ENCODE measurements at places on chromosomes 11 and 22. TPM values are rescaled to one million over a fixed set of nuclear protein-coding genes. Genes with fewer than 3 reads are reported as not detected.

- H3K4me1 ChIP-seq: no peaks in the 10 kb centered on the region
- H3K27me3 ChIP-seq: no peaks in the 10 kb centered on the region
- peaks cover 19% of the 10 kb centered on the region for H3K36me3 ChIP-seq
- no peak overlapping the region for H3K4me3 ChIP-seq
Observed at GRCh38 chr11:75982309-75982708, 167.3 kb downstream of the UVRAG start.

DNA sequence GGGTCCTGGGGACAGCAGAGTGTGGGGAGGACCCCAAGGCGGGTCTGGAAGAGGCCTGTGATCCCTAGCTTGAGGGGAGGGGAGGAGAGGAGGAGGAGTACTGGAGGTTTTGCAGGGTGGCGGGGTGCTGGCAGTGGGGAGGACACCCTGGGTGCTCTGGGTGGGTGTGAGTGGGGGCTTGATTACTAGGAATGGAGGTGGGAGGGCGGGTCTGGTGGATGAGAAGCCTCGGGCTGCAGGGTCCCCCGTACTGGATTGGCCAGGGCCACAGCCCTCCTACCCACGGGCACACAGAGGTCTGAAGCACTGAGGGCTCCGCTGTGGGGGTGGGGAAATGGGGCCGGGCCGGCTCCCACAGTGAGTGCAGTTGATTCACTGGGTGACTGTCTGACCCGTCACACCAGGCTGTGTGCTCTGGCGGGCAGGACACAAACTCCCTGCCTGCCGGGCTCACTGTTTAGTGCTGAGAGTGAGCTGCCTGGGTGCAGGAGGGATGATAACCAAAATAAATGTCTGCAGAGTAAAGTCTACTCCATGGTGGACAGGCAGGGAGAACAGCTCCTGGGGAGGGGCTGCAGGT lies 114.2 kb downstream of the CACNA1I start:
- H3K27me3 ChIP-seq: no peaks in the 10 kb centered on the region
- H3K27ac ChIP-seq: no peak overlapping the region
- H3K4me3 ChIP-seq: no peak overlapping the region
- no peaks in the 10 kb centered on the region for H3K36me3 ChIP-seq
- H3K4me1 ChIP-seq: peaks cover 5% of the 10 kb centered on the region
- no peak for DNase-seq

- H3K27me3 ChIP-seq: no peaks in the 10 kb centered on the region
- H3K4me3 ChIP-seq: no peak overlapping the region
- no peak overlapping the region for H3K27ac ChIP-seq
- no peak for DNase-seq
Observed at GRCh38 chr11:129146191-129146590, 45.9 kb downstream of the ARHGAP32 start.

- H3K4me1 ChIP-seq: peaks cover 15% of the 10 kb centered on the region
- no peak overlapping the region for H3K4me3 ChIP-seq
- H3K27me3 ChIP-seq: peaks cover 3% of the 10 kb centered on the region
- H3K36me3 ChIP-seq: no peaks in the 10 kb centered on the region
- H3K27ac ChIP-seq: no peak overlapping the region
Observed at GRCh38 chr11:62108017-62108750, 15.6 kb upstream of the INCENP start.

DNA sequence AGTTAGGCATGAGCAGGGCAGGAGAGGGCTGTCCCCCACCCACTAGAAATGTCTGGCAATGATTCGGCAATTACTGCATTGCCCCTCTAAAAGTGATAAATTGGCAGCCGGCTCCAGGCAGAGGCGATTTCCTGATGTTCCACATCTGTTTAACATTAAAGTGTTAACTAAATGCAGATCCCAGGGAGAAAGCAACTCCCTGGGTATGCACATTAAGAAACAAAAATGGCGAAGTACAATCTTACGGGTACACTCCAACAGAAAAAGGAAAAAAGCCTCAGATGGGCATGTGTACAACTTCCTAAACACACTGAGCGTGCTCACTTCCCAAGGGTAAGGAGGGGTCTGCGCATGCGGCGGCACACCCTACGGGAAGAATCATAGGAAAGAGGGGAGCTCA lies 314.4 kb downstream of the CASP12 start:
- no peak overlapping the region for H3K4me3 ChIP-seq
- H3K27me3 ChIP-seq: no peaks in the 10 kb centered on the region
- H3K4me1 ChIP-seq: no peaks in the 10 kb centered on the region
- no peak overlapping the region for H3K27ac ChIP-seq
- no peaks in the 10 kb centered on the region for H3K36me3 ChIP-seq

DNA sequence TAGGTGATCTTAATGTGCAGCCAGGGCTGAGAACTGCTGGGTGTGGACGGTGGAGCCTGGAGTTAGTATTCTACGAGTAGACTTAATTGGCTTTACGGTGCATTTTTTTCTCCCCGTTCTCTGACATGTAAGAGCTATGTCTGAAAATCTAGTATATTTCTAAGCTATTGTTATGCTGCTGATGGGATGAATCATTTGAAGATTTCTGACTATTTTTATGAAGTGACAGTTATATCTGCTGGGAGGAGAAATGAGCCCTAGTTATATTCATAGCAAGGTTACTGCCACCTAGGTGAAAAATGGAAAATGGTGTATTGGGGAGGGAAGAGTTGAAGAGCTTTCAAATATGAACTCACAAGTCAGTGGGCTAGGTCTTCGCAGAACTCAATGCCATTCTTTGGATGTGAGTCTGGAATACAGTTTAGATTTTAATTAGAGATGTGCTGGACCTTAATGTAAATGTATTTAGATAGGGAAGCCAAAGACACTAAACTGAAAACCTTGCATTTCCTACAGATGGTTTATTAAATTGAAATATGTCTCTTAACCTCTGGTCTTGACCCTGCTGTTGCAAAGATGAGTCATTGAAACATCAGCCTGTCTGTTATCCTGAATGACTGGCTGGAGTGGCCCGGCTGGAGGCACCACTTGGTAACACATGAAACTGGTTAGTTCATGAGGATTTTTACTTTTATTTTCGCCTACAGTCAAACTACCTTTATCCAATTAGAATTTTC lies 293.7 kb downstream of the DDX10 start:
- DNase-seq: peak; percentile 26
- no peaks in the 10 kb centered on the region for H3K36me3 ChIP-seq
- no peaks in the 10 kb centered on the region for H3K27me3 ChIP-seq
- no peak overlapping the region for H3K27ac ChIP-seq
- no peak overlapping the region for H3K4me3 ChIP-seq

DNA sequence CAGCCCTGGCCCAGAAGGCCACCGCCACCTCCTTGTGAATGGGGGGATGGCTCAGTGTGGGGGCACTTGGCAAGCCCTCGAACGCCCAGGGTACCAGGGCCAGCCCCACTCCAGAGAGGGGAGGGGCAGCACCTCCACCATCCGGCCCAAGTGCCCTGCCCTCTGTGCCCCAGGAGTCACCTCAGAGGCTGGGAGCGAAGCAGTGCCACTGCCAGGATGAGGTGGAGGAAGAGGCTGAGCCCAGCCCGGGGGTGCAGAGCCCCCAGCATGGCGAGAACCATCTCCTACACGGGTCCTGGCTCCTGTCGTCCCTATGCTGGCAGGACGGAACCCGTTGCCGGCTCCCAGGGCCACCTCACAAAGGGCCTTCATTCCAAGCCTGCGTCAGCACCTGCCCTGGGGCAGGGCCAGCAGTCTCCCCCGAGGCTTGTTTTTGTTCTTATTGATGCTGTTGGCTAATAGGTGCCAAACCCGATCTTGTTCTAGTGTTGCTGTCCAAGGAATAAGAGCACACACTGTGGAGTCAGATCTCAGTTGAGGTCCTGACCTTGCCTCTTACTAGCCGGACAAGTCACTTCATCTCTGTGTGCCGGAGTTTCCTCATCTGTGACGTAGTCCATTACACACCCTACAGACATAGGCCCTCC lies at the start of gene FREY1:
TSS of gene FREY1 (minus strand) at position 307 of the 647 bp plus-strand sequence. CDS start at position 281, 26 bp downstream.
- H3K4me3 ChIP-seq: no peak within 1 kb of the TSS
- H3K27me3 ChIP-seq: no peaks in the 10 kb centered on the region
- peaks cover 9% of the 10 kb centered on the region for H3K4me1 ChIP-seq
- no peak within 1 kb of the TSS for H3K27ac ChIP-seq
- peaks cover 24% of the 10 kb centered on the region for H3K36me3 ChIP-seq

GRCh38 chr11:88508418-88508758 lies 170.9 kb upstream of the CTSC start:
- peaks cover 42% of the 10 kb centered on the region for H3K27me3 ChIP-seq
- no peak overlapping the region for H3K4me3 ChIP-seq
- no peak for DNase-seq
- no peaks in the 10 kb centered on the region for H3K36me3 ChIP-seq
- H3K4me1 ChIP-seq: peaks cover 11% of the 10 kb centered on the region

DNA sequence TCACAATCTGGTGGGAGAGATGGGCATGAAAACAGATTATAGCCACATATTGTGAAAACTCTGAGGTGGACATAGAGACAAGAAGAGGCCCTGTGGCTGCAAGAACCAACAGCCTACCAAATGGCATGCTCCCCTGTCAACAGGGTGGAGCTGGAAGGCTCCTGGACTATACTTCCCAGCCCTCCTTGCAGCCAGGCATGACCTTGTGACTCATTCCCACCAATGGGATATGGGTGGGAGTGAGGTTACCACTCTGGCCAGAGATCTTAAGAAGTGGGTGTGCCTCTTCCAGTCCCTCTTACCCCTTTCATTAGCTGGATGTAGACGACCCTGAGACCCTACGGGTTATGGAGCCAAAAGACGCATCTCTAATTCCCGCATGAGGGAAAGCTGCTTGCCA lies 126.4 kb upstream of the ZBED5 start:
- H3K36me3 ChIP-seq: no peaks in the 10 kb centered on the region
- no peak for DNase-seq
- no peaks in the 10 kb centered on the region for H3K27me3 ChIP-seq
- H3K4me1 ChIP-seq: no peaks in the 10 kb centered on the region
- no peak overlapping the region for H3K4me3 ChIP-seq

DNA sequence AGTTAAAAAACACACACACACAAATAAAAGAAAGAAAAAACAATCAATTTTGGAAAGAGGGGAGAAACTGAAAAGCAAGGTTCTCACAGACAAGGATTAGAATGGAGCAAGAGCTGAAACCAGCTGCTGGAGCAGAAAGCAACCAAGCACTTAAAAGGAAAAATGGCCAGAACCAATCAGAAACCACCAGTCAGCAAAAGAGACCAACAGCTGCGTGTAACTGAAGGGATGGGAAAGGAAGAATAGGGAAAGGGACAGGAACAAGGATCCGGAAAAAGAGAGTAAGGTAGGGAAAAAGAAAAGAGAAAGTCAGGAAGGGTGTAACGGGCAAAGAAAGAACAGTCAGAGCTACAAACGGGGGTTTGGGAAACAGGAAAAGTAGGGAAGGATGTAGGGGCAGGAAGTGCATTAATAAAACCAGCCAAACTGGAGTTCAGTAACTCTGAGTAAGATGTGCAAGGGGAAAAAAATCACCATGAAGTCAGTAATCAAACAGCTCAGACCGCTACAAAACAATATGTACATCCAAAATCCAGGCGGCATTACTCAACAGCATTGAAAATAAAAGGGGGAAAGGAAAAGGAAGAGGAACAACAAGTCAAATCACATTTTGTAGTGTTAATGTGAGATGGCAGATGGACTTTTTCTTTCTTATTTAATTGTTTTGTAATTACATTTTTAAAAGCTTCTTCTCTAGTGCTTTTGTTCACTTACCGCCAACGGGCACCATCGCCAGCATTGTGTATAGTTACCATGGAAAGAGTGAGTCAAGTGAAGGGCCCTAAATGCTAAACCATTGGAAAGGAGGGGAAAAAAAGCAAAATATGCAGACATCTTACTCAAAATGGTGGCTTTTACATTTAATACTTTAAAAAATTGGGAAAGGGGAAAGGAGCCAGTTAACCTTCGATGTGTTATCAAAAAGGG lies 49.2 kb downstream of the APOL5 start:
- H3K27ac ChIP-seq: no peak overlapping the region
- no peaks in the 10 kb centered on the region for H3K36me3 ChIP-seq
- H3K4me1 ChIP-seq: no peaks in the 10 kb centered on the region
- no peak for DNase-seq
- peaks cover 20% of the 10 kb centered on the region for H3K27me3 ChIP-seq

DNA sequence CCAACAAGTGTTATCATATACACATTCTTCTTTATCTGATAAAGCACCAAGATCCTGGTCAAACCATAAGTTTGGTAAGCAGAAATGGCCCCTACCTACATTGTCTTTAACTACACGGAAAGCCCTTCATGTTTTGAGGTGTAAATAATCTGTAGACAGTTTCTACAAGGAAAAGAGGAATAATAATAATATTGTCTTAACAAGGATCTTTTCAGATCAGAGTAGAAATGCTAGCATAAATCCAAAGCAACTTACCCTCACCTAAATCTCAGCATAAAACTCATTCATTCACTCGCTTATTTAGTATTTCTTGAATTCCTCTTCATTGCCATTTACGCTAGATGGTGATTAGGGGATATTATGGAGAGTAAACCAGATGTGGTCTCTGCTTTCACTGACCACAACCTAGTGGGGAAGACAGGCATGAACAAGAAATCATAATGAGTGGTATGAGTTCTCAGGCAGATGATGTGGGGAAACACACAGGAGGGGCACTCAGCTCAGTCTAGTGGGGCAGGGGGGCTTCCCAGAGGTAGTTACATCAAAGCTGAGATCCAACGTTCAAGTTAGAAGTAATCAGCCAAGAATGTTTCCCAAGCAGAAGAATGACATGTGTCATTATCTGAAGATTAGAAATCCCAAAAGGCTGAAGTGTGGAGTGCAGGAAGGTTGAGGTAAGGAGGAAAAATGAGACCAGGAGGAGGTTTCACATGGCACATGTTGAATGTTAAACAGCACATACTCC lies 65.4 kb upstream of the ZC3H12C start:
- DNase-seq: no peak
- no peak overlapping the region for H3K4me3 ChIP-seq
- no peaks in the 10 kb centered on the region for H3K36me3 ChIP-seq
- H3K27ac ChIP-seq: no peak overlapping the region

DNA sequence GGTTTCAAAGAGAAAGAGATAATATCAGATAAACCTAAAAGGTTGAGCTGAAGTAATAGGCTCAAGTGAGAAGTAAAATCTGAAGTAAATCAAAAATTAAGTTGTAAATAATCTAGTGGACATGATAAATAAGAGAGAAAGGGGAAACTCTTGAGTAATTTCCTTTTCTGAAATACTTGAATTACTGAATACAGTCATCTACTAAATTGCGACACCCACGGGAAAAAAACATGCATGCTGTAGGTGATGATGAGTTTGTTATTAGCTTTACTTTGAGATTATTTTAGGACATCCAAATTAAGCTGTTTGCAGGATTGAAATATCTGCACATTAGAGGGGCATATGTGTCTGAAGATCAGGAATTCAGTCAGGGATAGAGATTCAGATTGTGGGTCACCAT lies 50.0 kb upstream of the CARD18 start:
- no peaks in the 10 kb centered on the region for H3K27me3 ChIP-seq
- H3K4me3 ChIP-seq: no peak overlapping the region
- no peak overlapping the region for H3K27ac ChIP-seq
- DNase-seq: no peak
- H3K4me1 ChIP-seq: no peaks in the 10 kb centered on the region

The APOBEC3F gene
- total RNA-seq: 17.6 TPM

The PATE2 gene
- total RNA-seq: not detected

The UBQLN3 gene
- total RNA-seq: 0.49 TPM

The CYTH4 gene
- total RNA-seq: 153 TPM
